ENCODE measurements at places on chromosomes 16 and 17.

- peak; percentile 76 for DNase-seq
These were observed 31.5 kb downstream of the USP43 start for GRCh38 chr17:9676820-9677310.

DNA sequence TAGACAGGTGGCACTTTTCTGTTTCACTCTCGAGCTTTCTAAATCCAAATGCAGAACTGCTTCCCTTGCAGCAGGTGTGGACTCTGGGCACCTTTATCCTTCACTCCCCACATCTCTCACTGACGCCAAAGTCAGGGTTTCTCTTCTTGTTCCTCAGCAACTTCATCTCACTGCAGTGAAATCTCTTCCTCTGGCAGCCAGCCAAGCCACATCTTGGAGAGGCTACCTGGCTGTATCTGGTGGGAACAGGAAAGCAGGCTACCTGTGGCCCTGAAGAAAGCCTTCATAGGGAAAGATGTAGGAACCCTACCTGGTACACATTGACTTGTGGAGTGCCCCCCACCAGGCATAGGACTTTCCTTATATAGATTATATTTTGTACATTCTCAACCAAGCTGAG lies 159.1 kb downstream of the UTP18 start:
- DNase-seq = no peak

DNA sequence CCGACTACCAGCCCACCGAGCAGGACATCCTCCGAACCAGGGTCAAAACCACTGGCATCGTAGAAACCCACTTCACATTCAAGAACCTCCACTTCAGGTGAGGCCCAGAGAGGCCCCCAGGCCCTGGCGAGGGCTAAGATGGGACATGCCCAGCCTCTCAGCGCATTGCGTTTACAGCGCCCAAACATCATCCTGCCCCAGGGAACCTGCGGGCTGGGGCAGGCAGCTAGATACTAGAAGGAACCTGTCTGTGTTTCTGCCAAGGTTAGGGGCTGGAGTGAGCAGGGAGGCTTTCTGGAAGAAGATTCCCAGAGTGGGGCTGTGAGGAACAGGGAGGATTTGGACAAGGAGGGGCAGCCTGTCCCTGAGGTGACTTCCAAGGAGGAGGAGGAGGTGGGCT lies 90.6 kb downstream of the AMFR start:
- DNase-seq = no peak

GRCh38 chr16:61968242-61969076 lies 67.8 kb downstream of the CDH8 start:
- no peak for DNase-seq

DNA sequence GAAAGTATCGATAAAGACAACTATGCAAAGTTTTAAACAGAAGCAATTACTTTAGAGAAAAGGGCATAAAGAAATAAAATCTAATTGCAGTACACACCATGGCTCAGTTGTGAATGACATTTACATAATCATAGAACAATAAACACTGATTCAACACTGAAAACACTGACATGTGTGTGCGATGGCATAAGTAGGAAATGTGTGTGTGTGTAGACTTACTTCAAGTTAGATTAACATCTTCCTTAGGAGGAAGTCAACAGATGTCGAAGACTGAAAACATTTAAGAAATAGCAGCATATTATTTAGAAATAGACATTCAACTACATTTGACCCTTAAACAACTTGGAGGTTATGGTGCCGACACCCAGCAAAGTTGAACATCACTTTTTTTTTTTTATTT lies 172.4 kb downstream of the STX8 start:
- no peak for DNase-seq

DNA sequence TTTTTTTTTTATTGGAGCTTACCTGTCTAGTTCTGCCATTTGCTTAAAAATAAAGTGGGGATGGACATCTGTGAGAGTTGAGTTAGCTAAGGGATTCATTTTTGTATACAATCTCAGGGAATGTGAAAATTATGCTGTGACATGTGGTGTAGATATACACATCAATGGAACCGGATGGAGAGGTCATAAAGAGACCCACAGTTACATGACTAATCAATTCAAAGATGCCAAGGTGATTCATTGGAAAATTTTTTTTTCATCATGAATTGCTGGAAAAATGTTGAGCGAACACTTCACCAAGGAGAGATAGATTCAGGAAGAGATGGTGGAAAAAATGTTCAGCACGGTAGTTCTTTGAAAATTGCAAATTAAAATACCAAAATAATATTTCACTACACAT lies 605.4 kb upstream of the KIF2B start:
- DNase-seq = no peak

DNA sequence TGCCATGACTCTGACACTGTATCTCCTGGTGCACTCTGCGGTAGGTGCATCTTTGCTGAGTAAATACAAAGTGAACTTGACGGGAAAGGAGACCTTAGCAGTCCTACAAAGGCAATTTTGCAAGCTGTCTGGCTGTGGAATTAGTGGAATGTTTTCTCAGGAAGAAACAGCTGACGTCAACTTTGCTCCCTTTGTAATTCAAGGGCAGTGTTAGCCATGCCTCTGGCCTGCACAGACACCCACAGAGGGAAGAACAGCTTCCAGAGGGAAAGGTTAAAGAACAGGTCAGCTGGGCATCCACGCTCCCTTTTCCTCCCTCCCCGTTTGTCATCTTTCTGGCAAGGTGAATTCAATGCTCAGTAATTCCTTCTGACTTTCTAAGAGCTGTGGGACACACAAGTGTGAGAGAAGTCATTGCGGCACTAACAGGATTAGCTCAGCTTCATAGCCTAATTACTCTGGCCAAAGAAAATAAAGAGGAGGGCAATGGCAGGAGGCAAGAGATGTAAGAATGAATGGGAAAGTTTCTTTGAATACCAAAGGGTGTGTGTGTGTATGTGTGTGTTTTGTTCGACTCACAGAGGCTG lies 476.9 kb upstream of the GOT2 start:
- no peak for DNase-seq
